ENCODE measurements at places on chromosomes 11 and 22.

- DNase-seq: no peak
Measured at GRCh38 chr11:110305169-110306018, 9.0 kb upstream of the RDX start.

DNA sequence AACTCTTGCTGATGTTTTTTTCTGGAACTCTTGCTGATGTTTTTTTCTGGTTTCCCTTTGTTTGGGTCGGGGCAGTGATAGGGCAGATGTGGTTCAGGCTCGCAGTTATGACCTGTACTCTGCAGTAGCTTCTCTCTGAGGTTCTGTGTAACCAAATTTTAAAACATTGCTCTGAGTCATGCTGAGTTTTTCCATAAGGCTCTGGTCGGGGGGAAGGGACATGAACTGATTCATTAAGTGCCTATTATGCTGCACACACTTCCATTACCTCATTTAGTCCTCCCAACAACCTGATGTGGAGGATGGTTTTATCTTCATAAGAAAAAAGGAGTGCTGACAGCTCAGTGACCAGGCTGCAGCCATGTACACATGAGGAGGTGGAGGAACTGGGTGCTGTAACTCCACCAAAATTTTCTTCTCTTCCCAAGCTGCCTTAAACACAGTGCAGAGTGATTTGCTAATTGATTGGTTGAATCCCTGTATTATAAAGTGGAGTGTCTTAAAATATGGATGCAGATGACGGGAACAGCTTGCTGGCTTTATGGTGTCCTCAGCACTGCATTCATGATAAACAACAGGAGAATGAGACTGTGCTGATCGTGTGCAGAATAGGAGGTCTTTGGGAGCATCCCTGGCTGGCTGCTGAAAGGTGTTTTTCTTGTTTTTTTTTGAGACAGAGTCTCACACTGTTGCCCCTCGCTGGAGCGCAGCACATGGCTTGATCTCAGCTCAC, 19.1 kb downstream of the TNRC6B start:
- no peak for DNase-seq

DNA sequence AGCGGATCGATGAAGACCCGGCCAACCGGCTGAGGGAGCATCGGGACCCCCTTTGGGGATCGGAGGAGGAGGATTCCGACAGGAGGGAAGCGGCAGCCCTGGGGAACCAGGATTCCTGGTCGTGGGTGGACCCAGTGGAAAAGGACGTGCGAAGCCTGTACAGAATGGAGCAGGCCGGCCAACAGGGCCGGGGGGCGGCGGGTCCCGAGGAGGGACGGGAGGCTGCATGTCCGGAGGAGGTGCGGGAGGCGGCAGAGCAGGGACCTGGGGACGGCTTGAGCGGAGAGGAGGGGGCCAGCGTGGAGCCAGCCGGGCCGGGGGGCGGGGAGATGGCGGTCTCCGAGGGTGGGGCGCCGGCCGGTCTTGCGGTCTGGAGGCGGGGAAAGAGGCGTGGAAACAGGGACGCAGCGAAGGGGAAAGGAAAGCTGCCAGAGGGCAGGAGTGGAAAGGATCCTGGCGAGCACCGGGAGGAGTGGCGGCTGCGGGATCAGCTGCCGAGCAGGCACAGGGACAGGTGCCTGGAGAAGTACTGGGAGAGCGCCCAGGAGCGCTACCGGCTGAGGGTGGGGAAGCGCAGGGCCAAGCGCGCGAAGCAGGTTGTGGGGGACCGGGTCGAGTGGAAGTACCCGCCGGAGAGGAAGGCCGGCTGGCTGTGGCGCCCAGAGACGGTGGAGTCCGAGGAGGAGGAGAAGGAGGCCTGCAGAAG, at the start of gene ANO5:
TSS of gene ANO5 (plus strand) at position 444 of the 706 bp plus-strand sequence. CDS start 408 bp downstream, outside the sequence.
- no peak for DNase-seq

- no peak for DNase-seq
Measured at GRCh38 chr11:85791409-85791990, 19.4 kb downstream of the SYTL2 start.

GRCh38 chr11:11387207-11387606, 34.2 kb upstream of the CSNK2A3 start:
- DNase-seq: no peak

- DNase-seq: no peak
Measured at GRCh38 chr22:30809086-30809485, 114.4 kb downstream of the OSBP2 start.

GRCh38 chr11:33912405-33913361, 20.8 kb upstream of the LMO2 start:
- no peak for DNase-seq

DNA sequence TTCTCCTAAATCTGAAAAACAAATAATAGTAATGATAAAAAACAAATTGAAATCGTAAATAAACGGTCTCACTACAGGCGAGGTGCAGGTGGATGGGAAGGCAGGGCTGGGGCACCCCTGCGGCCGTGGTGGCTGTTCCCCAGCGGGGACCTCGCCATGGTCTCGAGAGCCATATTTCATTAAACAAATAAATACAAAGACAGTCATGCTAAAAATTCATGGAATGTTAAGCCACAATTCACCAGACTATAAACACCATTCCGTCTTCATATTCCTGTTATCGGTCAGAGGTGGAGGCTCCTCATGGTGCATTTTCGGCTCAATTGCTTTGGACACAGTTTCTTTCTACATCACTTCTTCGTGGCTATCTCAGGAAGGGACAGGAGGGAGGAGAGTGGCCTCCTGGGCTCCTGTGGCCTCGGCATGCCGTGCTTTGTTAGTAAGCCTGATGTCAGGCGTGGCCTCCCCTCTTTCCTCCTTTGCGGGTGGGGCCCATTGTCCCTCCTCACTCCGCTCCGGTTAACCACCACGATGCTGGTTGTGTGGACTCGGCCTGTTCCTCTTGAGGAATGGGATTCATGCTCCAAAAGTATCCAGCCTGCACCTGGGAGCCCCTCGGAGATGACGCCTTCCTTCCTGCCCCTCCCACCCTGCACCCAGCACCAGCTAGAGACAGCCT, 16.1 kb upstream of the BRSK2 start:
- DNase-seq: no peak

- no peak for DNase-seq
Measured at GRCh38 chr11:99554232-99554903, 533.6 kb downstream of the CNTN5 start.

- DNase-seq: no peak
Measured at GRCh38 chr11:62431171-62431901, 12.5 kb downstream of the SCGB1A1 start.

GRCh38 chr22:44703255-44703870, 1.4 kb downstream of the PRR5 start:
- no peak for DNase-seq

- no peak for DNase-seq
Measured at GRCh38 chr22:27585141-27585540, 216.4 kb downstream of the MN1 start.

DNA sequence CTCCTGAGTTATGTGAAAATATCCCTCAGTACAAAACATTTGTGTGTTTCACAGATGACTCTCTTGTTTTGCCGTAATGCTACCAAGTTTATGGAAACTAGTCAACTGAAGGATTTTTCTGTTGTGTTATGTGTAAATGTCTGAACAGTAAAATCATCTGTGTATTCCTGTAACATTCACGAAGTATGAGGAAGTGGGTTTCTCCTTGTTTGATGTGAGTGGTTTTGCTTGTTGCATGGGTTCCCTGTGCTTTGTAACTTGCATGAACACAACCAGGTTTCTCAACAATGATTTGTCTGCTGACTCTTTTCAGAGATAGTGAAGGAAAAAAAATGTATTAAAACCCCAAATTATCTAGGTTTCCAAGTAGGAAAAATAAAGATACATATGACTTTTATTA, 138.1 kb downstream of the PGR start:
- no peak for DNase-seq

DNA sequence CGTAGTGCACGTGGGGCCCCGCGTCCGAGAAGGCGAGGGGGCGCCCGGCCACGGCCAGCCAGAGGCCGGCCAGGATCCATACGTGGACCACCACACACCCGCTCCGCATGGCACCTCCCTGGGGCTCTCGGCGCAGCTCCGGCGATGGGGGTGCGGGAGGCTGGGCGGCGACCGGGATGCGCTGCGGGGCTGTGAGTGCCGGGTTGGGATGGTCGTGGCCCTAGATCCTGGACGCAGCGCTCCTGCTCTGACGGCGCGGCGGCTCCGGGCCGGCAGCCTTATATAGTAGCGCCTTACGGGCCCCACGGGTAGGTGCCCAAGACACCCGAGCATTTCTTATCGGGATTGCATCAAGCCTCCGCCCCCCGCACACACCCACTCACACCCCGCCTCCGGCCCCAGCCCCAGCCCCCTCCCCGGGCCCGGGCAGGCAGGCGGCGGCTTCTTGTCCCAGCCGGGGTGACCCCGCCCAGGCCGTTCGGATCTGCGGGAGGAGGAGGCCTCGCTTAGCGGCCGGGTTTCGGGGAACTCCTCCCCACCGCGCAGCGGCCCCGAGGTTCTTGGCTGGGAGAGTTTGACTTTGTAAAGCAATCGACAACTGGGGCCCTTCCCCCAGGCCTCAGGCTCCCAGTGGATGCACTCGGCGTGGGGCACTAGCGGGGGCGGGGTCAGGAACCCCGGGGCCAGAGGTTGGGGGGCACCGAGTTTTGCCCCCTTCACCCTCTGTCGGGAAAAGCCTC, at the start of gene FGF19:
TSS of gene FGF19 (minus strand) at position 255 of the 740 bp plus-strand sequence. CDS start at position 109, 146 bp downstream.
- no peak for DNase-seq

GRCh38 chr11:129416080-129416820, 40.6 kb downstream of the BARX2 start:
- no peak for DNase-seq

GRCh38 chr11:88102598-88102934, 72.7 kb downstream of the RAB38 start:
- DNase-seq: no peak

DNA sequence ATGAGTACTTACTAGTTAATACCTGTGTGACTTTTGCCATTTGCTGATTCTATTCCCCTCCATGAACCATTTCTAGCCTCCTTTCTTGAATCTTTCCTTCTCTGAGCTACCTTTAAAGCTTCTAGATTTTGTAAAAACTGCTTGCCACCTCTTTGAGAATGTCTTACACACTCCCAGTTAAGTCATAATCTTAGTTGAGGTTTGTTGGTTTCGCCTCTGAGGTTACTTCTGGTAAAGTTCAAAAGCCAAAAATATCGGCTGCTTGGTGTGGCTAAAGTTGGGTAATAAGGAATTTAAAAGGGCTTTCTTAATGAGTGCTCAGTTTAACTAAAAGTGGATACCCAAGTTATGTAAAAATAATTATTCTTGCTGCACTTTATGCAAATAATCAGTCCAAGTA, 10.4 kb upstream of the GLYAT start:
- DNase-seq: no peak

DNA sequence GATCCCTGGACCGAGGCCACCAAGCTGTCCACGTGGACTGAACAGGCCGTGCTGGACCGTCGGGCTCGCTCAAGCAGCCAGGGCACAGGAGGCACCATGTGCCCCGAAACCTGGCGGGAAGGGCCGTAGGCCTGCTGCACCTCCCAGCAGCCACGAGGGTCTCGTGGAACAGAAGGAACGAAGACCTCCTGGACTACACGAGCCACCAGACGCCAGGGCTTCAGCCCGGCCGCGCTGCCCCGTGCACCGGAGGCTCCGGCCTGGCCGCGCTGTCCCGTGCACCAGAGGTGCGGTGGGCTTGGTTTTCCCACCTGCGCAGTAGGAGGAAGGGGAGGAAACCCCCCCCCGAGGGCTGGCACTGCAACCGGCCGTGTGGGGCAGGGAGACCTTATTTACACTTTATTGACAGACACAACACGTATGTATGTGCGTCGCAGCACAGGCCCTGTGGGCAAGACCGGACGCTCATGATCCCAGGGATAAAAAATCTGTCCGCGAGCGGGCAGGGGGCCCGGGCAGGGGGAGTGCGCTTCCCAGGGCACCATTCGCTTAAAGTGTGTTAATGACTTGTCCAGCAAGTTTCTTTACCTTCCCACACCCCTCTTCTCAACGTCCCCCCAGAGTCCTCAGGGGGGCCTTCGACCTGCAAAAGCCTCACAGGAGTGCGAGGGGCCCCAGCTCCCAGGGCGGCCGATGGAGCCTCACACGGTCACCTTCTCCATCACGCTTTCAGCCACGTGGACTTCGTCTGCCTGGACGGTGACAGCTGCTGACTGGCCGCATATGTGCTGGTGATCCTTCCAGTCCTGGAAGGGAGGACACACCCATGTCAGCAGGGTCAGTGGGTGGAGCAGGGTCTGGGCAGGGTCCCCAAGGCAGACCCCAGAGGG, 7.0 kb downstream of the DRD4 start:
- no peak for DNase-seq

GRCh38 chr11:20707876-20708275, 38.5 kb downstream of the NELL1 start:
- DNase-seq: no peak

DNA sequence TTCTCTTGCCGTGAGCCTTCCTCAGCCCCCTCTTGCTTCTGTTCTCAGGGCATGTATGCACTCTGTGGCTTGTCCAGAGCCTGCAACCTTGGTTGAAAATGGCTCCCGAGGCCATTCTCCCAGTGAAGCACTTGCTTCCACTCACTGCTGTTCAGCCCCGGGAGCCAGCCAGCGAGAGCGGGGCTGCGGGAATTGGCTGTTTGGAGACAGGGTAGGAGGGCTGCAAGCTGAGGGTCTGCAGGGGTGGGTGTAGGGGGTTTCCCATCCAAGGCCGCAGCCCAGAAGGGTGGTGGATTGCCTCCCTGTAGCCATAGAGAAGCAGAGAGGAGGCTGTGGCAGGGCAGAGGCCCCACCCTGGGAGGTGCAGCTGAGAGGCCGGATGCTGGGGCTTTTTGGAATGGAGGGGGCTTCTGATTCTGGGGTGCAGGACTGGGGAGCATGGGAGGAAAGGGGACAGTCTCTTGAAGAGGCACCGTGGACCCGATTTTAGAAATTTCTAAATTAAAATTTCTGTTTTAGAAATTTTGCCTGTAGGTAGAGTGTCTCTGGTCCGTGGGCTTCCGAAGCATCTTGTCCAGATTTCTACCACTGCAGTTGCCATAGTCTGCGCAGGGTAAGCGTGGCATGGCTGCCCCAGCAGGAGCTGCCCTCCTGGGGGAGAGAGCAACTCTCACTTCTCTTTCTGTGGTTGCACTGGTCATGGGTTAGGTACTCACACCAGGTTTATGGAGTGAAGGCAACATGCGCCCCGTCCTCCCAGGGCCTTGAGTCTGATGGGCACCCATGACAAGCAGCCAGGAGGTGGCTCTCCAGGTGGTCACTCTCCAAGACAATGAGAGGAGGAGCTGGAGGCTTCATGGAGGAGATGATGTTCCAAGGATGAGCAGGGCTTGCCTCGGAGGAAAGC, 100.2 kb downstream of the TBC1D22A start:
- DNase-seq: no peak

DNA sequence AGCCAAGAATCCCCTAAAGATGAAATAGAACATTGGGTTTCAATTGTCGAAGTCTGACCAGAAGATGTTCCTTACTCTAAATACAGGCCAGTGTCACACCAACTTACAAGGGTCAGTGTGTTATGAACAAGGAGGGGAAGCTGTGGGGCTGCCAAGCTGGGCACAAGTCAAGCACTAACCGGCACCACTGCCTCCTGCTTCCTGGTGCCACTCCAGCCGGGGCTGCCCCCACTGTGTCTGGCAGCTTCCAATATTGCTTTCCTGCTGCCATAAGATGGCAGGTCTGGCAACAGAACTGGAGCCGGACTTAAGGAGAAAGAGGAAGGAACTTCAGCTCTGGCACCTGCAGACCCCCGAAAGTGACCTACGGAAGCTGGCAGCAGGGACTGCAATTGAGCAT, 13.7 kb upstream of the VPS37C start:
- no peak for DNase-seq

- DNase-seq: no peak
Measured at GRCh38 chr22:49693416-49693815, 134.3 kb downstream of the BRD1 start.

GRCh38 chr11:130122141-130122575, 37.4 kb upstream of the ST14 start:
- DNase-seq: no peak

All from smooth muscle cell of the brain vasculature (primary cell).